Amniotic stem cell (primary cell): ENCODE measurements at places on chromosomes 12 and 14.

- no peak for DNase-seq
Observed at GRCh38 chr14:43587183-43587582, 919.9 kb downstream of the FSCB start.

DNA sequence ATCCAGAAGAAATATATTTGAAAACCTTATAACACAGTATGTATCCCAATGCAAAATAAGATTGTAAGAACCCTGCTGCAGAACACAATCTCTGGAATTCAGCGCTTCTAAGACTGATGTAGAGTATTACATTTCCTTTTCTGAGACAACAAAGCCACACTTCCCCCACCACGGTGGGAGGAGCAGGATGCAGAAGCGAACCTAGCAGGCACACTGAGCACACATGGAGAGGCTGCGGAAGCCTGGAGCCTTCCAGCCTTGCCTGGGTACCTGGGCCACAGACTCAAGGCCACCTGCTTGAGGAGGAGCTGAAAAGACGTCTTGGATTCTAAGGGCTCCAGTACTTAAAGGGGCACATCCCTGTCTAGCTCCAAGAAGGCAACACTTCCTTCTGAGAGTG, 46.4 kb downstream of the TCHP start:
- no peak for DNase-seq

GRCh38 chr14:96100161-96101064, 61.3 kb downstream of the C14orf132 start:
- DNase-seq = peak; percentile 60

DNA sequence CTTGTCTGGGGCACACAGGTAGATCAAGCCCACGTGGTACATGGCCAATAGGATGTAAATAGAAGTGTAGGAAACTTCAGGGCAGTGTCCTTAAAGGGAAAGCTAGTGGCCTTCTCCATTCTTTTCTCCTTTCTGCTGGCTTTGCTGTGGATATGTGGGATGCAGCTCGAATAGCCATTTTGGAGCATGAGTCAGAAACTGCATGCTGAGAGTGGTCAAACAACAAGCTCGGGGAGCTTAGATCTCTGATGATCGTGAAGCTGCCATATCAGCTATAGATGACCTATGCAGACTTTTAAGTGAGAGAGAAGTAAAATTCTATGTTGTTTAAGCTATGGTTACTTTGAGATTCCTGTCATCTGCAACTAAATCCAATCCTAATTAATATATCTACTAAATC, 241.3 kb upstream of the DAAM1 start:
- no peak for DNase-seq

- DNase-seq = peak; percentile 33
Observed at GRCh38 chr12:2092890-2093289, 40.1 kb downstream of the CACNA1C start.

DNA sequence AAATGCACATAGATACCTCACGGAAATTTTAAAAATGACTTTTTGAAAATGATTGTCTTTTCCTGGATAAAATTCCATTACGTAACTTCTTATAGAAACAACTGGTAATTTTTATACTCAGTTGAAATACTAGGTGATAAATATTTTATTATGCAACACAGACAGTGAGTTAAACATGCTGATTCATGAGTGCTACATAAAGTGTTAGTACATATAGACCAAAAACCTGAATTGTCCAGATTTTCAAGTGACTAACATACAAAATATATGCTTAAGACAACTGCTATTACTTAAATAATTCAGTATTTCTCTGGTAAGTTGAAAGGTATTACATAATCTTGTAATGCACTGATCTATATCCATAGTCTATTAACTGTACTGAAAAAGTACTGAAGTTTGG, 11.9 kb downstream of the PTPRO start:
- no peak for DNase-seq

- DNase-seq = no peak
Observed at GRCh38 chr14:62905566-62905965, 139.7 kb downstream of the KCNH5 start.

GRCh38 chr12:57343703-57344378, 87.0 kb downstream of the R3HDM2 start:
- no peak for DNase-seq

GRCh38 chr12:112463478-112463877, 44.7 kb downstream of the PTPN11 start:
- no peak for DNase-seq

DNA sequence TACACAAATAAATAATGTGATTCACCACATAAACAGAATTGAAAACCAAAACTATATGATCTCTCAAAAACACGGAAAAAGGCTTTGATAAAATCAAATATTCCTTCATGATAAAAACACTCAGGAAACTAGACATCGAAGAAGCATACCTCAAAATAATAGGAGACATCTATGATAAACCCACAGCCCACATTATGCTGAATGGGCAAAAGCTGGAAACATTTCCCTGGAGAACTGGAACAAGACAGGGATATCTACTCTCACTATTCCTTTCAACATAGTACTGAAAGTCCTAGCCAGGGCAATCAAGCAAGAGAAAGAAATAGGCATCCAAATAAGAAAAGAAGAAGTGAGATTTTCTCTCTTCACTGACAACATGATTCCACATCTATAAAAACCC, 371.5 kb upstream of the ATXN7L3B start:
- no peak for DNase-seq

DNA sequence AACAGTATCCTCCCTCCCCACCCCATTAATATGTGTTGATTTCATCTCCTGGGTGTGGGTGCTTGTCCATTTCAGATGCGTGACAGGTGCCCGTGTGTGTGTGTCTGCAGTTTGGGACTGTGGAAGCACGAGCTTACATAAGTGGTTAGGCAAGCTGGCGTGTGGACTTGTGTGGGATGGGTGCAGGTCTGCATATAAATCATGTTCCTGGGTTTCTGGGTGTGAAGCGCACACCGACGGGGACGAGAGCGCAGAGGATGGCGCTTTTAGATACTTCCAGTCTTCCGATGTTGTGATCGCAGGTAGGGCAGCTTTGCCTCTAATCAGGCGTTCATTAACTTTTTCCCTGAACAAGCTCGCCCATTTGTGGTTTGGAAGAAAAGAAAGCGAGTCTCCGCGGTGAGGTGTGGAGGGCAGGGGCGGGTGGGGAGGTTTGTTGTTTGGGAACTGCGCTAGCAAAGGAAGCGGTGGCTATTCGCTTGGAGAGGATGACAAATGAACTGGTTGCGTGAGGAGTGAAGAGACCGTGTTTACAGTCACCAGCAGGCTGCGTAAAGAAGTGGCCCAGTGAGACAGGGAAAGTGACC, 865 bp downstream of the RGS6 start:
- DNase-seq = no peak

- DNase-seq = no peak
Observed at GRCh38 chr12:30978639-30979038, 52.1 kb downstream of the TSPAN11 start.

GRCh38 chr12:28427046-28427445, 236.8 kb downstream of the CCDC91 start:
- no peak for DNase-seq

DNA sequence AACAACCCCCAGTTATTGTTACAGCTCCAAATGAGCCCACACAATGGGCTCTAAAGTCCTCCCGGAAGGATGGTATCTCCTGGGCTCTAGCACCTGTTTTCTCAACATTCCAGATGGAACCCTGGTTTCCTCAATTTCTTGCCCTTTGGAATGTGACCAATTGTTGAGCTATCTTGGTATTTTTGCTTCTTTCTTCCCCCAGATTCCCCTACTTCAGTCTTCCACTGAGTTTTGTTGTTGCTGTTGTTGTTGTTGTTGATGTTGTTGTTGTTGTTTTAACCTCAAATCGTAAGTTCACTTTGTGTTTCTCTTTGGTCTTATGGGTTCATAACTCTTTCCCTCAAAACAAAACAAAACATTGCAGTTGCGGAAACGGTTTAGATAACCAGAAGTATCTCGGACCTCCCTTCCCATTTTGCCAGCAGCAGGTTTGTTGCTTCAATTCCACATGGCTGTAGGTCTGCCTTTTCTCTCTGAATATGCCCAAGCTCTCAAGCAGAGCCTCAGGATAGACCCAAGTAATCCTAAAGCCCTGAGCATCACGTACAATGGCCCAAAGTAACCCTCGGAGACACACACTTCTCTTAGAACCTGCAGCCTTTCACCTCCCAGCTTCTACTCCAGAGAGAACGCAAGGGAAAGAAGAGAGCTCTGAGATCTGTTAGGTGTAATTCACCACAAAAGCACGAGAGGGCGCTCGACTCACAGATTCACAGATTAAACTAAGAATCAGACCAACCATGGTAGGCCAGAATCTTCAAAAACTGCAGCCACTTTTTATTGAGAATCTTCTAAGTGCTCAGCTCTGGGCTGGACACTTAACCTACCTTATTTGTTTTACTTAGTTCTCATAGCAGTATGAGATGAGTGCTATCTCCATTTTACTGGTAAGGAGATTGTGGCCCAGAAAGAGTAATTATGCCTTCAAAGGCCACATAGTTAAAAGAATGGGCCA, 1.0 kb upstream of the DDX23 start:
- peak; percentile 22 for DNase-seq

DNA sequence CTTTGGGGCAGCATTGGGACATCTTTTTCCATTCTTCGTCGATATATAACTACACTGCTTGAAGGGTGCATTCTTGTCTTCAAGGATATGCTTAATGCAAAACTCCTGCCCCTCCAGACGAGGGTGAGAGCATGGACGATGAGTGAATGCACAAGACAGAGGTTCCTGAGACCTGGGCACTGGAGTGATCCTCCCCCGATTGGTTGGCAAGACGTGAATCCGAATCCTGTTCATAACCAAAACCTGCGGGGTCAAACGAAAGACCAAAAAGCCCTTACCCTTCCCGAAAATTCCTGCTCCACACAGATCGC, 684 bp downstream of the KANSL2 start:
- DNase-seq = no peak

GRCh38 chr14:80354860-80355581, 143.7 kb upstream of the DIO2 start:
- no peak for DNase-seq

GRCh38 chr12:1339618-1340319, 254.6 kb downstream of the FBXL14 start:
- no peak for DNase-seq

- peak; percentile 41 for DNase-seq
Observed at GRCh38 chr12:52539083-52539820, 13.7 kb downstream of the KRT71 start.

DNA sequence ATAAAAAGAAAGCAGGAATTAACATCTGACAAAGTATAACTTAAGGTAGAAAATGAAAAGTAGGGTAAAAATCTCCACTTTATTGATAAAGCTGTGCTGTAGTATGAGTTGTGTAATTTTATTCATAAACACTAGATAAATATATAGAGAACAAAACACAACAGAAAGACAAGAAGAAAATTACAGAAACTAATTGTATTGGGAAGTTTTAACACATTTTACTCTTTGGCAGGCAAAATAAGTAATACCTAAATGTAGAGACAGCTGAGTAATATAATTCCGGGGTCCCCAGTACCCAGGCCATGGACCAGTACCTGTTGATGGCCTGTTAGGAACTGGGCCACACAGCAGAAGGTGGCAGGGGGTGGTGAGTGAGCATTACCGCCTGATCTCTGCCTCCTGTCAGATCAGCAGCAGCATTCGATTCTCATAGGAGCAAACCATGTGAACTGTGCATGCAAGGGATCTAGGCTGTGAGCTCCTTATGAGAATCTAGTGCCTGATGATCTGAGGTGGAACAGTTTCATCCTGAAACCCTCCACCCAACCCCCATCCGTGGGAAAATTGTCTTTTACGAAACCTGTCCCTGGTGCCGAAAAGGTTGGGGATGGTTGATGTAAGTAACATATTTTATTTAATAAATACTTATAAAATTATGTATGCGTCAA, 84.4 kb upstream of the ETV6 start:
- no peak for DNase-seq

GRCh38 chr12:106582249-106582591, 584 bp upstream of the RFX4 start:
- DNase-seq = no peak

DNA sequence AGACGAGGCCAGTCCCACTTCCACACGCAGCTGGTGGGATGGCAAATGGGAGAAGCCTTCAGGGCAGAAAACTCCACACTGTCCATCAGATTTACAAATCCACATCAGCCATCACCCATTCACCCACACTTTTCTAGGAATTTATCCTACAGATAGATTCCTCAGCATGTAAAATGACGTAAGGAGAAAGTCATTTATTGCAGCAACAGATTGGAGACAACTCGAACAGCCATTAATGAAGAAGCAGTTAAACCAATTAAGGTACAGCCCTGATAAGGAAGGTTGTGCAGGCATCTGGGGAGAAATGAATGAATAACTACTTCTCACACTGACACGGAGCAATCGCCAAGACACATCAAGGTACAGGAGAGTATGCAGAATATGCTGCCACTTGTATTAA, 26.2 kb downstream of the PRKAB1 start:
- DNase-seq = no peak

GRCh38 chr14:91138511-91139359, 24.9 kb downstream of the DGLUCY start:
- DNase-seq = no peak
